ENCODE measurements at places on chromosomes 1 and 21.

DNA sequence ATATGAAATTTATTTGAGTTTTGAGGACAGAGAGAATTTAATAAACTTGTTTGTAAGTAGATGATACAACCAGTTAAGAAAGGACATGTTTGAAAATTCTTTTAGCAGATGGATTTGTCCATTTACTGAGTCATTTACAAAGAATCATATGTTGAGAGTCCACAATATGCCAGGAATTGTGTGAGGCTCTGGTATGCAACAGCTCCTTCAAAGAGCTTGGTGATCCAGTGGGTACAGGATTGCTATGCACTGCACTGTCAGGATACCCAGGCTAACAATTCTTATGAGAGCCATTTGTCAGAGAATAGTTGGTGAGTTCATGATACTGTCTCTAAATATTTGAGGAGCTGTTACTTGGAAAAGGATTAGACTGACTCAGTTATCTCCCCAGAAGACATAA is 11.0 kb downstream of the DNM3 start:
- DNase-seq: no peak

DNA sequence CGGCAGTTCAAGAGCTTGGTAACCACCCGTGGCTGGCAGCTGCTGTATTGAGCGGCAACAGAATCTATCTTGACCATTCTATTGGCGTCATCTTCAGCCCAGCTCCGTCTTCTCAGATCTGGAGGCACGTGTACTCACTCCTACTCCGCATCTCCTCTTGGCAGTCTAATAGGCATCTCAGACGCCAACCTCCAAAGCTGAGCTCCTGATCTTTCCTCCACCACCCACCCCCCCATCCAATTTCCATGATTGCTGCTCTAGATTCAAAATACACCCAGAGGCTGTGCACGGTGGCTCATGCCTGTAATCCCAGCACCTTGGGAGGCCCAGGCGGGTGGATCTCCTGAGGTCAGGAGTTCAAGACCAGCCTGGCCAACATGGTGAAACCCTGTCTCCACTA is 84.6 kb upstream of the CASZ1 start:
- DNase-seq: no peak

DNA sequence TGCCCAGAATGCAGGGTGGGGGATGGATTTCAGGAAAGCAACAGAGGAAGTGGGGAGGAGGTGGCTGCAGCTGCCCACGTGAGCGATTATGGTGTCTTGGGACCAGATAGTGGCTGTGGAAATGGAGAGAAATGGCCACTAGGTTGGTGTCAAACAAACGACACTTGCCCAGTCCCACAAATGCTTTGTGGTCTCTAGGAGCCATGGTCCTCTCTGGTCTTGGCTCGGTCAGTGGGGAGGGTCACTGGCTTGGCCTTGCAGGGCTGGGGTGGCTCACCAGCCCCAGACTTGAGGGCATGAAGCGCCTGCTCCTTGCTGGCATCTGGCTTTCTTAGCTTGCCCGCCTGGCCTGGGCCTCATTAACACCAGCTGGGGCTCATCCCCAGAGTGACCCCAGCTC is 7.2 kb downstream of the PADI2 start:
- DNase-seq: no peak

GRCh38 chr1:36554323-36554628 is 71.6 kb upstream of the CSF3R start:
- no peak for DNase-seq

DNA sequence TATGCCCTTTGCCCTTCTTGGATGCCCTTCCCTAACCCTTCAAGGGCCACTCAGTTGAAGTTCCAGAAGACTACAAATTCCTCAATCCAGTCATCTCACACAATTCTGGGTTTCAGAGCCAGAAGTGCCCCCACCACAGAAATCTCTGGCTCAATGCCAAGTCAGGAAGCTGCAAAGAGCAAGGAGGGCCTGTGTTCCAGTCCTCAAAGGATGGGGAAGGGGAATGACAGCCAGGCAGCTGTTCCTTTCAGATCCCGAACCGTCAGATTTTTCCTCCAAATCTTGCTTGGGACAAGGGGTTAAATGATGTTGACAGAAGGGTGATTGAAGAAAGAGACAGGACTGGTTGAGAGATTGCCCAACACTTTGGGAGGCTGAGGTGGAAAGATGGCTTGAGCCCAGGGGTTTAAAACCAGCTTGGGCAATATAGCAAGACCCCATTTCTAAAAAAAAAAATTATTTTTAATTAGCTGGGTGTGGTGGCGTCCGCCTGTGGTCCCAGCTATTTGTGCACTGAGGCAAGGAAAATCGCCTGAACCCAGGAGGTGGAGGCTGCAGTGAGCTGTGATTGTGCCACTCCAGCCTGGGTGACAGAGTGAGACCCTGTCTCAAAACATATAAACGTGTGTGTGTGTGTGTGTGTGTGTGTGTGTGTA is 716 bp upstream of the HPDL start:
- DNase-seq: no peak

- DNase-seq: no peak
Observed at GRCh38 chr1:104878203-104878909, 1128.7 kb downstream of the AMY1C start.

- no peak for DNase-seq
Observed at GRCh38 chr1:231952154-231952553, 325.6 kb downstream of the DISC1 start.

DNA sequence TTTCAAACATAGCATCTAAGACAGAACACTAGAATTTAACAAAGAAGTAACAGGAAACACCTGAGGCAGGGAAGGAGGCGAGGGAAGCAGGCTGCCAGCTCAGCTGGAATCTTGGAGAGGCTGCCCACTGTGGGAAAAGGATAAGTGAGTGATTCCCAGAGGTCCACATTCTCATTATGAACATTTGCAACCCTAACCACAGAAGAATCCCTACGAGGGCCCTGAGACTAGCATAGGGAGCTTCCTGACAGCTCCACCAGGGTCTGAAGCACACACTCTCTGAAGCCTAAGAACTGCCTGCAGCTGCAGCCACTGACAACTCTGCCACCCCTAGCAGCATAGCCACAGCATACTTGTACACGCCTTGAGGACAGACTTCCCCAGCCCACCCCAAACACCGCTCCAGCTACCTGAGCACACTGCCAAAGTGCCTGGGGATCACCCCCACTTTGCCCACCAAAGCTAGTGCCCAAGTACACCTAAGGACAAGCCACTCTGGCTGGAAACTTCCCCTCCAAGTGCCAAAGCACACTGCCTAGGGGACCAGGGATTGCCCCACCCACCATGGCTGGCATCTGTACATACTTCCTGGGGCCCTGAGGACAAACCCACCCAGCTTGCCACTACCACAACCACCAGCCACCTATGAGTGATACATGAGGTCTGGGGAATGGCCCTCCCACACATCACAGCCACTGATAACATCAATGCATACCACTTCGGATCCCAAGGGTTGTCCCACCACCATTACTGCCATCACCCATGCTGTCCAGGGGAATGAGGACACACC is 76.6 kb upstream of the GUCA2A start:
- DNase-seq: no peak

- DNase-seq: no peak
Observed at GRCh38 chr1:174480324-174480723, 32.6 kb downstream of the GPR52 start.

All from activated T-helper 1 cell treated with anti-CD3 and anti-CD28 coated beads, Interleukin-2, amount 50 U/mL, for 16 hours (primary cell).